ENCODE measurements at places on chromosomes 12 and 14. TPM values are rescaled to one million over a fixed set of nuclear protein-coding genes. Genes with fewer than 3 reads are reported as not detected.

DDN gene
- 0.66 TPM for total RNA-seq

SCNN1A gene
- total RNA-seq = 221 TPM

GPR84 gene
- total RNA-seq = not detected

DNA sequence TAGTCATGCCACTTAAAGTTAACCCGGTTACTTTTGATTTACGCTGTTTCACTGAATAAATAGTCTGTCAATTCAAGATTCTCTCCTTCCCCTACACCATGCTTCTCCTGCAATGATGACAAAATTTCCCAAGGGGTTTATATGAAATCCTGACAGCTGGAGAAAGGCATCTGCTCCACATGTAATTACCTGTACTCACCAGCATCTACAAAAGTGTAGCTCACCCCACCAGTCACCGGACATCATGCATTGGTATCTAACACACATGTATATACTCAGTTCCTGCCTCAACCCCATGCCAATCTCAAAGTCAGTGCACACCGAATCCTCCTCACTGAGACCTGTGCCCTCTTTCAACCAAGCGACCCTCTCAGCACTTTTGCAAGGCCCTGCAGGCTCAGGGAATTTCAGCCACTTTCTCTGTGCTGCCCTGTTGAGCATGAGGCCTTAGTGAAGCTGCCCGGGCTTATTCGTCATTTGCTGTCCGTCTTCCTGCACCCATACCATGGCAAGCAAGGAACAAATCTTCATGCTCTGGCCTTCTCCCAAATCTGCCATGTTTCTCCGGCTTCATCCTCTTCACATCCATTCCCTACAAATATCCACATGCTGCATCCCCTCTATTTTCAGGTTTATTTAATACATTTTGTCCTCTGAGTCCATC, 131.6 kb downstream of the SEC23A start:
- no peak for DNase-seq

GRCh38 chr12:46110928-46111699, 120.7 kb upstream of the SCAF11 start:
- DNase-seq = peak; percentile 32

ENDOU gene
- total RNA-seq = not detected

GRCh38 chr12:51397670-51398069, 6.5 kb upstream of the GALNT6 start:
- DNase-seq = no peak

- DNase-seq = no peak
Measured at GRCh38 chr12:78555802-78556201, 308.8 kb upstream of the SYT1 start.

DNA sequence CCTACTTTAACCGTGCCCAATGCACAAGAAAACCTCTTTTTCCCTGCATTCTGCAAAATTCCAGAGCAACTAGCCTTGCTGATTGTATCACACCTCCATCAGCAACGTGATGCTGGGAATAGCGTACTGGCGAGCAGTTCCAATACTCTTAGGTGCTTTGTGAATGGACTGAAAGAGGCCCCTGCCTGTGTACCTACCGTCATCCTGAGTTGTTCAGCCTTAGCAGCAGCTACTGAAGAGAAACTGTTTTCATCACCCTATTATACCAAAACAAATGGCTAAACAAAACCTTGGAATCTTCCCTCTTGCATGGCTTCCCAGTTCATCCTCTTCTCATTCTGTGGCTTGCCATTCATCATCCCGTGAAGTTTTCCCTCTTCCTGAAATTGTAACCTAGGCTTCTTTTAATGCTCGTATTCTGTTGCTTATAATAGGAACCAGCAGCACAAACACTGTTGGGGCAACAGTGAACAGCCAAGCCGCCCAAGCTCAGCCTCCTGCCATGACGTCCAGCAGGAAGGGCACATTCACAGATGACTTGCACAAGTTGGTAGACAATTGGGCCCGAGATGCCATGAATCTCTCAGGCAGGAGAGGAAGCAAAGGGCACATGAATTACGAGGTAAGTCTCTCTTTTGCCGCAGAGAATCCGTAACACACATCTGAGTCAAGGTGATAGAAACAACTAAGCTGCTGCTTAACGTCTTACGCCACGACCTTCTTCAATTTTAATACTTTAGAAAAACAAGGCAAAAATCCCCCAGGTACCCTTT, 41.9 kb downstream of the RAD52 start:
- DNase-seq = no peak

ADCY6 gene
- 47.4 TPM for total RNA-seq

GRCh38 chr12:63963868-63964267, 119.4 kb downstream of the SRGAP1 start:
- DNase-seq = no peak

DNA sequence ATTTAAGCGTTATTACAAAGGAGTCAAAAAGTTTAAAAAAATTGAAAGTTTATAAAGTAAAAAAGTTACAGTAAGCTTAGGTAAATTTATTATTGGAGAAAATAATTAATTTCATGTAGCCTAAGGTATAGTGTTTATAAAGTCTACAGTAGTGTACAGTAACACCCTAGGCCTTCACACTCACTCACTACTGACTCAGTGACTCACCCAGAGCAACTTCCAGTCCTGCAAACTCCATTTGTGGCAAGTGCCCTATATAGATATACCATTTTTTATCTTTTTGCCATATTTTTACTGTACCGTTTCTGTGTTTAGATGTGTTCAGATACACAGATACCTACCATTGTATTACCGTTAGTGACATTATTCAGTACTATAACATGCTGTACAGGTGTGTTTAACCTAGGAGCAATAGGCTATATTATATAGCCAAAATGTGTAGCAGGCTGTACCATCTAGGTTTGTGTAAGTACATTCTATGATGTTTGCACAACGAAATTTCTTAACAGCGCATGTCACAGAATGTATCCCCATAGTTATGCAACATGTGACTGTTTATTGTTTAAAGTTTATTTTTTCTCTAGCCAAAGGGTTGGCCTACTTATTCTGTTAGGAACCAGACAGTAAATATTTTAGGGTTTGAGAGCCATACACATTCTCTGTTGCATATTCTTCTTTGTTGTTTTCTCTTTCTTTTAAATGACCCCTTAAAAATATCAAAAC, 155.5 kb downstream of the PCNX1 start:
- no peak for DNase-seq

DNA sequence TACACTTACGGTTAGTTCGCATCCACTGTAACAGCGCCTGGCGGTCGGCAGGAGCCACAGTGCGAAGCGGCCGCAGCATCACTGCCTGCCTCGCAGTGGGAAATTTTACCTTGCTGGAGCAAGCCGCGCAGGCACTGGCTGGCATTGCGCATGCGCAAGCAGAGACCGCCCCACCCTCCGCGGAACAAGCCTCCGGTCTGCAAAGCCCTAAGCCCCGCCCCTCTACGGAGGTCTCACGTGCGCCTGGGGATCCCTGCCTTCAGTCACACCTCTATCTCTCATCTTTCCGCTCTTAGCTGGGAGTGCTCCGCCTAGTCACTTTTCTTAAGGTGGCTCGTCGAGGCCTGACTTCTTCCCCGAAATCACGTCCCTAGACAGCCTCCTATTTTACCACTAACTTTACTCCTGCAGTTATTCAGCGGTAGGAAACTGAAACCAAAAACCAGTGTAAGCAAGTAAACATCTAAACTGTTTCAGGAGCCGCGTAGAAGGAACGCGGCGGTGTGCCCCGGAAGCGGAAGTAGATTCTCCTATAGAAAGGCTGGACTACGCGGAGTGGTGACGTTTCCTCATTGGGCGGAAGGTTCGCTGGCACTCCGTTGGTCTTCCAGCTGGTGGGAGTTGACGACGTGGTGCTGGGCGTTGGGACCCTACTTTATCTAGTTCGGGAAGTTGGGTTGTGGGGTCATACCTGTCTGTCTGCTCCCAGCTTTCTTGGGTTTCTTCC, at the start of gene SRP54:
Gene SRP54 (plus strand): TSS at position 572 of the 727 bp plus-strand sequence. CDS start 13,718 bp downstream, outside the sequence.
- DNase-seq = peak; percentile 96

DNA sequence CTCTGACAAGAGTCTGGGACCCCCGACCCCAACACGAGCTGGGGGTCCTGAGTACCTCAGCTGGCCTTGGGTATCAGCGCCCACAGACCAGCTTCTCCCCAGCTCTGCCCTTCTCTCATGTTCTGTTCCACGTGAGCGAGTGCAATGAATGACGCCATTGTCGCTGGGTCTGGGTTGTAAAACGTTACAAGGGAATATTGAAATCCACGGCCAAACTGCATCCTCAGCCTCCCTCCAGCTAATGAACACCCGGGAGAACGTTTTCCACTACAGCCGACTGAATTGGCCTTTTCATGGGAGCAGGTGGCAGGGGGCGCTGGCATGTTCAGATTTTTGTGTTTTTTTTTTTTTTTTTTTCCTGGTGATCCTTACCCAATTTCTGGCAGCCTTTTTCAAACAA, 34.7 kb downstream of the TBX5 start:
- DNase-seq = no peak

DNA sequence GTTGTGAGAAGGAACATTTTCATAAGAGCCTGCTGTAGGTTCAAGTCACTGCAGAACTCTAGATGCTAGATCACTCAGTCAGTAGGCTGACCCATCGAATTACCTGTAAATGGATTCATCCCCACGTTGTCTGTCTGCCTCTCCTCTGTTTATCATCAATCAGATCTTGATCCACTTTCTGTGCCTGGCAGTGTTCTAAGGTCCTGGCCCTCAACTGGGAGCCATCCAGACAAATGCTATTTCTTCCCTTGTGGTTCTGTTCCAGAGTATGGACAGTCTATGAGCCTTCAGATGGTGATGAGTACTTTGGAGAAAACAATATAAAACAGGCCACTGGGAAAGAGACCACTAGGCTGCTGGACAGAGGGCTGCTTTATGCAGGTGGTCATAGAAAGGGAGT, 699.4 kb upstream of the TMEM132C start:
- no peak for DNase-seq

DNA sequence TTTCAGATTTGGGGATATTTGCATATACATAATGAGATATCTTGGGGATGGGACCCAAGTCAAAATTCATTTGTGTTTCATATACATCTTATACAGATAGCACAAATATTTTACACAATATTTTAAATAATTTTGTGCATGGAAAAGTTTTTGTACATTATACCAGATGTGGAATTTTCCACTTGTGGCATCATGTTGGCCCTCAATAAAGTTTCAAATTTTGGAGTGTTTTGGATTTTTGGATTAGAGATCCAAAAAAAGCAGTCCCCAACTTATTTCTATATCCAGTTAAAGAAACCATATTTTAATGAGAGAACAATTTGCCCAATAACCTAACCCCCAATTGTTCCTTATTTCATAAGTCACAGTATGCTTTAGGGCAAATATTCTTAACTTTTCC, 4.5 kb downstream of the GNPNAT1 start:
- DNase-seq = no peak

CISTR gene
- total RNA-seq = not detected

CLEC4D gene
- total RNA-seq = not detected

ASPG gene
- total RNA-seq = not detected

DNA sequence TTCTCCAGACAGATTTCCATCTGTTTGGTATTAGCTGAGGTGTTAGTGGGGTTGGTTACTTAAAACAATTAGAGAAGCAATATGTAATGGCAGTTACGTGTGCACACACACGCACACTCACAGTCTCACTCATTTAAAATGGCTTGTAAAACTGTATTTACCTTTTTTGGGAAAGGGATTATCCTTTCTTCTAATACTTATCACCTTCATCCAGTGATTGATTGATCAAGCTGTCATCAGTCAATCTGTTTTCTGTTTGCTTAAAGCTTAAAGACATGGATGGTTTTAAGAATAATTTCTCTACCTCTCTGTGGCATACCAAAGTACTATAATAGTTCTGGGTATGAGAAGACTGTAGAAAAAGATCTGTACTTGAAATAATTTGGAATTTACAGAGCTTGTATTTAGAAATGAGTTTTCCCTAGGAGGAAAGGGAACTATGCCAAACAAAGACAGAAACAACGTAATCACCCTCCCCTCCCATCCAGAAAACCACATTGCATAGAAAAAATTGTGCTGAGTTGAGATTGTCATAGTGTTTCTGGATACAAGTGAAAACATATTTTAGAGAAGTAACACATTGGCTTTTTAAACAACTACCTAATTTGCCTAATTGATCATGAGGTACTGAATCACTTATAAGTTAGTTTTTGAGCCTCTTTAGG, 455.8 kb downstream of the PCNX1 start:
- DNase-seq = no peak

GRCh38 chr12:28742791-28743190, 406.3 kb upstream of the FAR2 start:
- no peak for DNase-seq
